ENCODE measurements at places on chromosomes 3 and 15.

DNA sequence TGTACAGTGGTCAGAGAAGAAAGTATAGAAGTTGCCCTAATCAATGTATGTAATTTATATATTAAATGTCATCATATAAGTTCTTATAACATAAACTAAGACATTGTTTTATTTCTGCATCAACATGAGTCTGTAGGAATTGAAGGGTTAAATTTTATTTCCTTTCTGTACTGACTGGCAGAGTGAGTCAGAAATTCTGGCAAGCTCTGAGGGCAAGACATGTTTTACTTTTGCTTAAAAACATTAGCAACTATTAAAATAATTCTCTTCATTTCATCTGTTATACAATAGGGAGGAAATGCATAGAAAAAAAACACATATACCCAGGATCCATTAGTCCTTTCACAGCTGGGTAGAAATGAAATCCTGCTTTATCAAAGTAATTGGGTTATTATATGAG lies 171.4 kb upstream of the ALCAM start:
- DNase-seq: no peak

GRCh38 chr15:41773332-41773728 lies 954 bp upstream of the MAPKBP1 start:
- no peak for DNase-seq

DNA sequence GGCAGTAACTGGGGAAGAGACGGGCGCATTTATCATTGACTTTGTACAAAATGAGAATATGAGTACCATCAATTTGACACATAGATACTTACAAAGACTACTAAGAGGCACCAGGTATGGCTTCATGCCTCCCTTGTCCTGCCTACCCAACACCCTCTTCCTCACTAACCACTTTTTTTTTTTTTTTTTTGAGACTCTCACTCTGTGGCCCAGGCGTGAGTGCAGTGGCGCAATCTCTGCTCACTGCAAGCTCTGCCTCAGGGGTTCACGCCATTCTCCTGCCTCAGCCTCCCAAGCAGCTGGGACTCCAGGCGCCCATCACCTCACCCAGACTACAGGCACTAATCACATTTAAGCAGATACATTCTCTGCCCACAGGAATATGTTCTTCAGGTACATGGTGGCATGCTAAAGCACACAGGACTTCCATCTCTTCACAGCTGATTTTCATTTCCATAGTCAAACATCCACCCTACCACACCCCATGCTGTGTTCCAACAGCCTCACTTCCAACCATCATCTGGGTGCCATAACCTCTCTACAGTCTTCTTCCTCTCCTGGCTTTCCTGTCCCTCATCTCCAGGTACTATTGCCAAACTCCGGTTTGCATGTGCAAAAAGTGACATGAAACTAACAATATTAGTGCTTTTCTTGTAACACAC lies 41.7 kb downstream of the RAB27A start:
- no peak for DNase-seq

DNA sequence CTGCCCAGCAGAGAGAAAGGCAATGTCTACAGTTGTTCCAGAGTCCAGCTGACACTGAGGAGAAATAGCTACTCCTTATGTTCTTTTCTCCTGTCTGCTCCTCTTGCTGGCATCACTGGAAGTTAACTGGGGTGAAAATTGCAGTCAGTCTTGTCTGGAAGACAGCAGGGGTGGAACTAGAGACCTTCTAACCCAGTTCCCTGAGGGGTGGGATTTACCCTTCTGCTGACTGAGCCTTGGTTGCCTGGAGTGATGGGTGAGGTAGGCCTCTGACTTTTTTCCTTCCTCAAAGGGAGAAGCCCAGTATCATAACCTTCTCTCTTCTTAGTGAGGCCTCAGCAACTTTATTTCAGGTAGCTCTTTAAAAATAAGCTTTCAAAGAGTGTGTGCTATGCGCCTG lies 16.2 kb downstream of the ZNF609 start:
- no peak for DNase-seq

DNA sequence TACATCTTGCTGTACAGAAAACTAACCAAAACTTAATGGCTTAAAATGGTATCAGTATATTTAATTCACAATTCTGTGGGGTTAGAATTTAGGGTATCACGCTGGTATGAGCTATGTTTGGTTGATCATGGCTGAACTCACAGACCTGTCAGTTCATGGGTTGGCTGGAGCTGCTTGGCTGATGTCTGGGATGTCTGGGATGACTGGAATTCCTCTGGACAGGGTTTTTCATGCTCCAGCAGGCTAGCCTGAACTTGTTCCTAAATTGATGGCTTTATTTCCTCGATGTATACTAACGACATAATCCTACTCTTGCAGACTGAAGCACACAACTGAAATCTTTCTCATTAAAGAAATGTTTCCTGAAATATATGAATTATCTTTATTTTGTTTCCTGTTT lies 338.9 kb upstream of the GBE1 start:
- DNase-seq: no peak

GRCh38 chr3:169984292-169984691 lies 17.7 kb downstream of the SEC62 start:
- no peak for DNase-seq

DNA sequence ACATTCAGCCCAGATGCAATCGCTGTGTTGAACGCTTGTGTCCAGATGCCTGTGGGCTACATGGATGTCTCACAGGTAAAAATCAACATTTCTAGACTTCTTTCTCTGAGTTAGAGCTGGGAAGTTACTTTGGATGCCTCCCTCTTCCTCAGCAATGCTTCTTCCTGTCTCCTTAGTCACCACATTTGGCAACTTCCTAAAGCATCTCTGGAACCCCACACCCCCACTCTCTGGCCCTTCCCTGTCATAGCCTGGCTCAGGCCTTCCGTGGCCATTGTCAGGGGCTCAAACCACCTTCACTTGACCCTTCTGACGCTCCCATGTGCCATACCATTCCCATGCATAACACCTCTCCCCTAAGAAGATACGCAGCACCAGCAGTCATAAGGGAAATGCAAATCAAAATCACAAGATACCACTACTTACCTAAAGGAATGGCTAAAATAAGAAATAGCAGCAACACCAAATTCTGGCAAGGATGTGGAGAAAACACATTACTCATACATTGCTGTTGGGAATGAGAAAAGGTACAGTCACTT lies 21.6 kb upstream of the RGMA start:
- no peak for DNase-seq

DNA sequence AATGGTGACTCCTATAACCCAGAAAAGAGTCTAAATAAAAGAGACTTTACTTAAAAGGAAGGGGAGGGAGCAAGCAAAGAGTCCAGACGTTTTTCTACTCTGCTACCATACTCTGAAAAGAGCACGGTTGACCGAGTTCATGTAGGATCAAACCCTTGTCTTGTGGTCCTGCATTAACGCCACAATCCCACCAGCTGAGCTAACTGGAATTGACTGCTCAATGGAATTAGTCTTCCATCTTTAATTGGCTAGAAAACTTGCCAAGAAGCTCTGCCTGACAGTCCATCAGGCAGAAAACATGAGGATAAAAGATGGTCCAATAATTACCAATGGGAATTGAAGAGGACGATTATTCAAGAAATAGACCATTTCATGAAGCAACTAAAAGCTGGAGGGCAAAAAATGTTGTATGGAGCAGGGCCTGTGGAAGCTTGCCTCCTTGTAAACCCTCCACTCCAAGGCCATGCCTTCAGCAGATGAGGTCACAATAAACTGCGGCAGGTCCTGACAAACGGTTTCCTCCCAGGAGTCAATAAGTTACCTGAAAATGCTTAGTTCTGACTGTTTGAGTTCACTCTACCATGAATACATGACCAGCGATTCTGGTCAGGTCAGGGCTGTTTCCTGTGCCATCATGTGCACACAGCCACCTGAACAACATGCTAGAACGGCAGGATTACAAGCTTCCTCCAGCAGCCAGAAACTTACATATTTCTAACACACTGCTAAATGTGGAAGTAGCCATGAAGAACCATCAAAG lies 35.6 kb upstream of the ARHGEF3 start:
- no peak for DNase-seq

DNA sequence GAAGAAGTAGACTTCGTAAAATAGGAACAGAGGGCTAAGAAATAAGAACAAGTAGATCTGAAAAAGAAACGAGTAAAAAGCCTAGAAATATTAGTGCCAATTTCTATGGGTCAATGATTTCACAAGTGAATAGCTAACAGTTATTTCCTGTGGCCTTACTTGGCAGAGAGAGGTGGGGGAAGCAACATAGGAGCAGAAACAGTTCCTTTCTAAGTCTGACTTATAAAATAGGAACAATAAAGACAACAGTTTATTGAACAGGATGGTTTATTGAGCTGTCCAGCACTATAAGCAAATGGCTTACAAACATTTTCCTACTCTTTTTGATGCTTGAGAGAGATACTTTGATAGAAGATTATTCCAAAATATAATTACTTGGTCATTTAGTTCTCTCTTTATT lies 37.9 kb downstream of the AGTR1 start:
- DNase-seq: no peak

DNA sequence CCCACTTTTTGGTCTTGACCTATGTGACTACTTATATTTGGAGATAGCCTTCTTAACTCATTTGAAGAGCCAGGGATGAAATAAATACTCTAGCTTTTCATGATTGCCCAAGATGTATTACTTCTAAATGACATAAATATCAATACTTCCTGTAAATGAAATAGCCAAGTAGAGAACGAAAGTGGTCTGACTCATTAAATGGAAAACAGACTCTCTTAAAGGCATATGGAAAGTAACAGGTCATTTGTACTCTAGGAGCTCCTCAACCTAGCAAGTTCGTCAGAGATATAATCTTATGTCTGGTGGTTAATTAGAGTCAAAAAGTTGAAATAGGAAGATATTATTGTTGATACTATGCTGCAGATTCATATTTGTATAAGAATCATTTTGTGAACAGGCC lies 1105.4 kb downstream of the TUSC7 start:
- no peak for DNase-seq

DNA sequence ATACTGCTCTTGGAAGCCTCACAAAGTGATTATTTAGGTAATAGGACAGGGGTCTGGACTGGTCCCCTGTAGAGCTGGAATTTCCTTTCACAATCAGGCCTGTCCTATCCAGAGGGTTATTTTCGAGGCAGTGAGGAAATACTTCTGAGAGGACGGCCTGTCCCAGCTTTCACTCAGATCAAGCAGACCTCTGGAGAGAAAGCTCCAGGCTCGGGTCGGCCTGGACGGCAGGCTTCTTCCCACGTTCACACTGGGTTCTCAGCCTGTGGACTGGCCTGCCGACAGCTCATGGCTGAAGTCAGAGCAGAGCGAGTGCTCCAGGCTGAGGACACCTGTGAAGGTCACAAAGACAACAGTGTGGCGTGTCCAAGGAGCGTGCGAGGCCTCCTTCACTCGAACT lies 405.3 kb downstream of the VPS13C start:
- DNase-seq: no peak

DNA sequence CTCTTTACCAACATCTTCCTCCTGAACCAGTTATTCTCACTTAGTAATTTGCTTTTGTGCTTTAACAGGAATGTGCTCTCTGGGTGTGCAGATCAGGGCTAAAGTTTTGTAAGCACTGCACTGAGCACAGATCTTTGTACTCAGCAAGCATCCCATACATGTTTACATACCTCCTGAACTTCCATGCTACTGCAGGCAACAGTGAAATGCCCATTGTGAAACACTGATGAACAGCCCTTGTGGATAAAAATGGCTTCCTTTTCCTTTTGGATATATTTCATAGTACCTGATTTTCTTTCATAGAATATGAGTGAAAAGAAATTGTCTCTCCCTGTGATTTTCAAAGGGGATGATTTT lies 855.9 kb downstream of the MCTP2 start:
- no peak for DNase-seq

DNA sequence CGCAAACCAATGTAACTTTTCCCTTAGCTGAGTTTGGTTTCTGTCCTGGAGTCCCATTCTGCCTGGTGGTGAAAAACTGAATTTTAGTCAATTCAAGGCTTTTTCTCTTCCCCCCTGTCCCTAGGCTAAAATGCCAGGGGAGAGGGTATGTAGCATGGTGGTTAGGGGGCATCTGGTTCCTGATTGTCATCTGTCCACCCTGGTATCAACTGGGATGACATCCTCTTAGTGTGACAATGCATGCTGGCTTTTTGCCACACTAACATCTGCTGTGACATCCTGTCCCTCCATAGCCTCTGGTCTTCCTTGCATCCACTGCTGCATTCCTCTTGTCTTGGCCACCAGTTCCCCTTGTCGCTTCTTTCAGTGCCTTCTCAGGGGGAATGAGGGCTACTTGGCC lies 73.7 kb downstream of the ABHD5 start:
- no peak for DNase-seq

GRCh38 chr15:23646165-23647000 lies 1.3 kb downstream of the MAGEL2 start:
- no peak for DNase-seq

GRCh38 chr15:52252781-52253180 lies 42.8 kb downstream of the MYO5C start:
- DNase-seq: no peak

DNA sequence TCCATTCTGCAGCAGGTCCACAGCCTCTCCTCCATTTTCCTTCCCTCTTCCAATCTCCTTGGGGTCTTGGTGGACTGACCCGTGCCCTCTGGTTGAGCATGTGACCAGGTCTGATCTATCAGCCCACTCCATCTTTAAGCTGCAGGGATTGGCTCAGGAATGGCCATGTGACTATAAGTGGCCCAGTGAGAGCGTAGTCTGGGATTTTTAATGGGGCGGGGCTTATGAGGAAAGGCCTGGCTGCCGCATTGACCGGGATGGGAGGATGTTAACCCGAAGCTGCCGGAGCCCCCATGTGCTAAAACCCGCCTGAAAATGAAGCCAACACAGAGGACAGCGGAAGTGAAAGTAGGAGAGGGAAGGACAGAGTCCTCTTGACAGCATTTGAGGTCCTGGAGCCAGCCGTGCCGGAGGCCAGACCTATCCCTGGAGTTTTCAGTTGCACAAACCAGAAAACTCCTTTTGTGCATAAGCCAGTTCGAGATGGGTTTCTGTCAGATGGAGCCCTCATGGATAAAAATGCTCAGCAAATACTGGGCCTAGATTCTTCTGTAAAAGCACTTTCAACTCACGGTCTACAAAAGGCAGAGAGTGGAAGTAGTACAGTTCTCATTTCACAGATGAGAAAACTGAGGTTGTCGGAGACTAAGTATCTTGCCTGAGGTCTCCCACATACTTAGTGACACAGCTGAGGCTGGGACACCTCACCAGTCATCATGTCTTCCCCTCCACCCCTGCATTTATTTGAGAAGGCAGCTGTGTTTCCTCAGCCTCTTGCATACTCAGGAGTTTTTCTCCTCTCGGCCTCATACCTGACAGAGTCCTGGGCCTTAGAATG lies 61.9 kb downstream of the ATP2B2 start:
- no peak for DNase-seq

DNA sequence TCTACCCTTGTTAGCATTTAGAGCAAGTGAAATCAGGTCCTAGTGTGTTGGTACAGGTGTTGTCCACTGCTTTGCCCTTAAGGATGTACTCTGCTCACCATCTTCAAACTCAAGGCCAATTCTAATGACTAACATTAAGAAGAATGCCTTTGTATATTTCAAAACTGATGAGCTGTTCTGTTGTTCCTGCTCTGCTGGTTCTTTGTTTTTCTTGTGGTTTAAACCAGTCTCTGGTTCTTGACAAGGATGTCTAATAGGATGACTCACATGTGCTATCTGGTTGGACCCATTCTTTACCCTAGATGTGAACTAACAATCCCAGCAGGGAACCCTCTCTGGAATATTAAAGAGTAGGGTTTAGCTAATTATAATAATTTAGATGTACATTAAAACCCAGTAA lies 17.3 kb downstream of the ABHD5 start:
- DNase-seq: no peak

All from germinal center (tissue), 1 donor.